Mesothelial cell of epicardium (in vitro differentiated cells): ENCODE measurements at places on chromosomes 5 and 9.

- DNase-seq: no peak
Measured at GRCh38 chr9:18542837-18543405, 69.0 kb downstream of the ADAMTSL1 start.

GRCh38 chr5:537098-537497 lies 12.8 kb upstream of the SLC9A3 start:
- no peak for DNase-seq

- DNase-seq: no peak
Measured at GRCh38 chr5:154849791-154850201, 607 bp downstream of the FAXDC2 start.

- no peak for DNase-seq
Measured at GRCh38 chr5:36041537-36041845, 25.2 kb downstream of the UGT3A2 start.

- no peak for DNase-seq
Measured at GRCh38 chr5:4197151-4197550, 601.5 kb downstream of the IRX1 start.
